ENCODE measurements at places on chromosomes 1 and 21. TPM values are rescaled to one million over a fixed set of nuclear protein-coding genes. Genes with fewer than 3 reads are reported as not detected.

The CTH gene
- 8.7 TPM for total RNA-seq

The LCE6A gene
- total RNA-seq, result not detected

The FMOD gene
- total RNA-seq, result not detected

The AGO4 gene
- 6.0 TPM for total RNA-seq

The WNT4 gene
- not detected for total RNA-seq

Data from HepG2 (cell line).